ENCODE measurements at places on chromosomes 5 and 9. TPM values are rescaled to one million over a fixed set of nuclear protein-coding genes. Genes with fewer than 3 reads are reported as not detected.
A peak's percentile ranks its signal among the peaks of the same experiment; 100 is the strongest.

GRCh38 chr5:144060598-144060997, 109.9 kb downstream of the YIPF5 start:
- no peak for DNase-seq

DNA sequence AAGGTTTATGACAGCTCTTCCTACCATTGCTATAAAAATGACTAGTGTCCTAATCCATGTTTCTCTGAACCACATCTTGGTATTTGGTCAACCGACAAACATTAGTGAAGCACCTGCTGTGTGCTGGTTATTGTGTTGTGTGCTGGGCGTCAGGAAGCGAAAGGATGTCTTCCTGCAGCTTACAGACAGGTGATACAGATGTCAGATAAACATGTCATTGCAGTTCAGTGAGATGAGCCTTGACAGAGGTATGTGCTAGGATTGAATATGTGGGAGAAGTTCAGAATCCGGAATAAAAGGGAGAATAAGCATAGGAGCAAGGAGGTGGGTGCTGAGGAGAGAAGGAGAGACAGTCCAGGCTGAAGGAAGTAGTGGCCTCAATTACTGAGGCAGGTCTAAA, 20.3 kb upstream of the CTNNA1 start:
- DNase-seq, result no peak

- no peak for DNase-seq
Measured at GRCh38 chr9:92404042-92404836, at the start of gene OGN. Gene OGN (minus strand): TSS chr9:92404578. CDS start chr9:92403407, 1,171 bp downstream.

- no peak for DNase-seq
Measured at GRCh38 chr9:116501871-116502270, 185.2 kb upstream of the TRIM32 start.

GRCh38 chr5:124536333-124536732, 210.1 kb downstream of the ZNF608 start:
- no peak for DNase-seq

GRCh38 chr5:149944666-149945065, at the start of gene PDE6A:
Gene PDE6A (minus strand): TSS chr5:149944793. CDS start chr5:149944673, 120 bp downstream.
- no peak for DNase-seq

- DNase-seq, result no peak
Measured at GRCh38 chr5:157544623-157544989, 31.0 kb downstream of the ADAM19 start.

- DNase-seq, result no peak
Measured at GRCh38 chr5:112641515-112642110, 96.1 kb upstream of the APC start.

GRCh38 chr5:94082405-94082804, 341.0 kb upstream of the POU5F2 start:
- DNase-seq, result no peak

DNA sequence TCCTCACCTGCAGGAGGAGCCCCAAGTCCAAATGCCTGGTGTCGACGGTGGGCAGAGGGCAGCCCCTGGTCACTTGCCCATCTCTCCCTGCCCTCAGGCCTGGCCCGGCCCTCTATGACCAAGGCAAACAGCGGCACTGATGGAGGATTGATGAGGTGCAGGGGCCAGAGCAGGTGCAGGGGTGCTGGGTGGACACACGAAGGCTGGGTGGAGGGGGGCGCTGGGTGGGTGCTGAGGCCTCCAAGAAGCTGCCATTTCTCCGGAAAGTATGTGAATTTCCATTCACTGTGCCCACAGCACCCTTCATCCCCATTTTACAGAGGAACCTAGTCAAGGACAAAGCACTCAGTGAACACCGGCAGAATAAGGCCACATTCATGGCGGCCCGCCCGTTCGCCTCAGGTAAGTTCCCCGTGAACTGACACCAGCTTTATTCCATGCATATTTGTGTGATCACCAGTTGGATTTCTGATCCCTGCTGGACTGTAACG, 143.8 kb upstream of the PPP1R26 start:
- peak; percentile 48 for DNase-seq

GRCh38 chr5:117204926-117205869, 630.6 kb upstream of the SEMA6A start:
- no peak for DNase-seq

DNA sequence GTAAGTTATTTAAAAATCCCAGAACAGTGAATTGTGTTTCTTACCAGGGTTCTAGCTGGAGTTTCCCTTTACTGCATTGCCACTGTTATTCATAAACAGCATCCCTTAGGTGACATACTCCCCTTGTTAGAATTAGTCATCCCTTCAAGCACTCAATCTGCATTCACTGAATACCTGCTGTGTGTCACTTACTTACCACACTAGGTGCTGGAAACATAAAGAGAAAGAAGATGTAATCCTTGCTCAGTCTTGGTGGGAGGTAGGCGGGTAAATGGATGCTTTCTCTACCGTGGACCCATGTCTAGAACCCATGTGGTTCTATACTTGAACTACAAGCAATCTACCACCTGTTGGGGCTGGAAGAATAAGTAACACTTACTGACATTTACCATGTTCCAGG, 371.6 kb downstream of the KDM4C start:
- DNase-seq, result no peak

DNA sequence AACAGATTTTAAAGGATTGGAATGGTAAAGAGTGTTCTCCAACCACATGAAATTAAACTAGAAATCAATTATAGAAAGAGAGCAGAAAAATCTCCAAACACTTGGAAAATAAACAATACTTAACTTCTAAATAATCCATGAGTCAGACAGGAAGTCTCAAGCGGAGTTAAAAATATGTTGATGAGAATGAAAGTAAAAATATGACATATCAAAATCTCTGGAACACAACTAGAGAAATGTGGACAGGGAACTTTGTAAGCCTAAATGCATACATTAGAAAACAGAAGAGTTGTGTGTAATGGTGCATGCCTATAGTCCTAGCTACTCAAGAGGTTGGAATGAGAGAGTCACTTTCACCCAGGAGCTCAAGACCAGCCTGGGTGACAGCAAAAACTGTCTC, 47.9 kb upstream of the ZNF618 start:
- no peak for DNase-seq

- no peak for DNase-seq
Measured at GRCh38 chr5:174745590-174746103, 21.3 kb downstream of the MSX2 start.

DNA sequence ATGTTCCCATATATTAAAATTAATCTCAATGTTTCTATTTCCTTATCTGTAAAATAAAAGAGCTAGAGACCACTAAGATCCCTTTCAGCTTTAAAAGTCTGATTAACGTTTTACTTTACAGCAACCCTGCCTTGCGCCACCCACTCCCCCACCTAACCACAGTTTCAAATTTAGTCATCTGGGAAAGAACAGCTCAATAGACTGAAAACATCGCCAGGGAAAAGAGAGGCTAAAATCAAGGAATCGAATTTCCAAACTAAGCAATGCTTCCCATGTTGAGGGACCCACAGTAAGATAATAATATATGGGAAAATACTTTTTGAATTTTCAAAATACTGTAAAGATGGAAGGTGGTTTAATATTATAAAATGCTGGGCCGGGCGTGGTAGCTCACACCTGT, 6.6 kb downstream of the SAXO1 start:
- no peak for DNase-seq

- peak; percentile 71 for DNase-seq
Measured at GRCh38 chr9:127588740-127589506, 23.2 kb upstream of the STXBP1 start.

GRCh38 chr9:2231829-2232228, 216.7 kb downstream of the SMARCA2 start:
- no peak for DNase-seq

IL5 gene
- not detected for total RNA-seq

TTC39B gene
- 7.1 TPM for total RNA-seq

IER5L gene
- total RNA-seq, result 13.3 TPM

IL13 gene
- not detected for total RNA-seq

SMIM33 gene
- not detected for total RNA-seq

PCDHGB2 gene
- 0.03 TPM for total RNA-seq

NEUROG1 gene
- total RNA-seq, result not detected

FAM221B gene
- not detected for total RNA-seq

DIMT1 gene
- total RNA-seq, result 65.4 TPM

NPR3 gene
- total RNA-seq, result 0.04 TPM

CCDC187 gene
- total RNA-seq, result not detected

All from H7 (cell line).